Amniotic stem cell (primary cell): ENCODE measurements at places on chromosomes 5 and 9.

GRCh38 chr9:85332487-85332886, 409.3 kb downstream of the AGTPBP1 start:
- DNase-seq, result no peak

DNA sequence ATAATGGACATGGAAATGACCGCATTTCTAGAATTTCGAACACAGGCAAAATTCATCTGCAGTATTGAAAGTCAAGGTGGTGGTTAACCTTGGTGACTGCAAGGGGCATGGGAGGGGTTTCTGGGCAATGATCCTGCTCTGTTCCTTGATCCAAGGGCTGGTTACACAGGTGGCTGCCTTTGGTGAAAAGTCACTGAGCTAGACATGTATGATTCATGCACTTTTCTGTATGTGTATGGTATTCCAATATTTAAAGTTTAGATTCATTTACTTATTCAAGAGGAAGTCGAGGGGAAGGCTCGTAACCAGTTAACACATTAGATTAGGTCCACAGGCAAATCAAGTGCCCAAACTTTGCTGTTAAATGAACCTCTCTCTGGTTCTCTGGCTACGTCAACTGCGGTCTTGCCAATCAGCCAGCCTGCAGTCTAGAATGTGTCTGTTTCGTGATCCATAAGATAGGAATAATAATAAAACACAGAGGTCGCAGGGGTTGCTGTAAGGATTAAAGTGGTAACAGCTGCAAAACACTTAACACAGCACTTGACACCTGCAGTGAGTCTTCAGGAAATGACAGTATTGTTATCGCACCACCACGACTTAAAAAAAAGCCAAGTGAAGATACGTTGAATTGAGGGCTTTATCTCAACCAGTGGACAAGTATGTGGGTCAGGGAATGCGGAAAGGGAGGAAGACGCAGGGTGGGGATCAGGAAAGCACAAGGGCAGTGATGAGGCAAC, 92.5 kb downstream of the TLE1 start:
- DNase-seq, result no peak

DNA sequence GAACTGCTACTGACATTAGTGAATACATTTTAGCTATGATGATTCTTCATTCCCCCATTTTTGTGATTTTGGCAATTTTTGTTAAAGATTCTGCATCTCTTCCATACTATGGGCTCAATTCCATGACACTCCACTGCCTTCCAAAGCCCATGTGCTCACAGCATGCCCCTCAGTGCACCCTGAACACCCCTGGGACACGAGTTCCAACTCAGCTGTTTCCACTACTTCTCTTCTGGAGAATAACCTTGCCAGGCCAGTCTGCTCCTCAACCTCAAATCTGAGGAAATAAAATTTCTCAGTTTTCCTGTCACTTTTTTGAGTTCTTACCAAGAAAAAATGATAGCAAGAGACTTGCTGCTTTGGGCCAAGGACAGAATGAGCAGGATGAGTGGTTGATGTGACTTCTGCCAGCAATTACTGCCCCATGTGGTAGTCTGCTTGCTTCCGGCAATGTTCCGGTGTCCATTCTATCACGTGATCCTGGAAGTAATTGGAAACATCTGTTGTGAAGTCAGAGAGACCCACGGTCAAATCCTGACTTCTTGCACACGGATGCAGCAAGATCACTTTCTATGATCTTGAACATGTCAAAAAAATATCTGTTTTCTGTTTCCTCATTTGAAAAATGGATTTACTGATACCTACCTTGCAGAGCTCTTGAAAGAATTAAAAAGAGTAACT, 58.3 kb downstream of the EGFLAM start:
- no peak for DNase-seq

DNA sequence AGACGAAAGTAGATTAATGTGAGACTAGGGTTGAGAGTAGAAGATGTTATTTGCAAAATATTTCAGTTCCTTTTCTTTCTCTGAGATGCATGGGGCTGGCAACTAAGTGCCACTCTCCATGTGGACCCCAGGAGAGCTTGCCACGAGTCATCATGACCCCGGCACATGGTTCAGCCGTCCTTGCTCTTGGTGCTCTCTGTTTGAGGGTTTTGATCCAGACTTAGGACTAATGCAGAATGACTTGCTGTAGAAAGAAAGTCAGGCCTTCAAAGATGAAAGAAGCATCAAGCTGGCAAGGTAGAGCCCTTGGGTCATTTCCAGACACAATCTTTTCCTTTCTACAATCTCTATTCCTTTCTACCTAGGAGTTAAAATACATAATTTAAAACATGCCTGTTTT, 84.7 kb downstream of the RASGRF2 start:
- no peak for DNase-seq

DNA sequence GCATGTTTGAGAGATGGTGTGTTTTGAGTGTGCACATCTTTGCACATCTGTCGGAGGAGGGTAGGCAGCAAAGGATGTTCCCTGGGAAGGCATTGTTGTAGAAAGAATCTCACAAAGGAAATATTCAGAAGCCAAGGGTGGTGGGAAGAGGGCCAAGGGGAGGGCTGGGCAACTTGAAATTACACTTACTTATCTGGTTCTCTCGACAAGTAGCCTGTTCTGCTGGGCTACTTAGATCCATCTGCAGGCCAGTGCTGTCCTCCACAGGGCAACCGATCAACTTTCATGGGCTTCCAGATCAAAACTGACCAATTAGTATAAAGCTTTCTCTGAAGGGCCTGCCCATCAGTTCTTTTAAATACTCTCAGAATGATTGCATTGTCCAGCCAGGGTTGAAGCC, 495.2 kb downstream of the GADD45G start:
- no peak for DNase-seq
